ENCODE measurements at places on chromosomes 11 and 22.

GRCh38 chr11:61628662-61628970 is 47.7 kb upstream of the SYT7 start:
- no peak for DNase-seq

DNA sequence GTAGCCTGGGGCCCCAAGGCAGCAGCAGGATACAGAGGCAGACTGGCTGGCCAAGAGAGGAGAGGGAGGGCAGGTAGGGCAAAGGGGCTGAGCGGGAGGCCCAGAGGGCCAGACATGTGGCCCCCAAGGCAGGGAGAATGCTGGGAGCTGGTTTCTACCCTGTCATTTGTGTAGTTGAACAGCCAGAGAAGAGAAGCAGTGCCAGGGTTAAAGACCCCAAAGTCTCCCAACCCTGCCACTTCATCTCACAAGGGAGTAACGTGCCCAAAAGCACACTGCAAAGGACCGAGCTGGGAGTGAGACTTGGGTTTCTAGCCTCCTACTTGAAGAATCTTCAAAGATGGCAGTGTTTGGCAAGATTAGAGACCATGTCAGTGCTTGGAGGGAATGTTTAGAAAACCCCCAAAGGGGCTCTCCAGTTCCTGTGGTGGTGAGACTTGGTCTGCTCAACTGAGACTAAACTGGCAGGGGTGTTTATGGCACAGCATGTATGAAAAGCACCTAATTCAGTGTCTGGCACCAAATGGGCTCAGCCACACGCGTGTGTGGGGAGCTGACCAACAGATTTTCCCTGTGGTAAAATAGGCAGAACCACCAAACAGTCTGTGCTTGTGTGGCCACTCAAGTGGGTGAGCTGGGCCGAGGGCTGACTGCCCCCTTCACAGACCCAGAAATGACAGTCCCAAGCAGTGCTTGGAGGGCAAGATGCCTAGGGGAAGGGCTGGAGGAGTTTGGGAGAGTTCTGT is 68.2 kb upstream of the CLTCL1 start:
- DNase-seq = no peak

DNA sequence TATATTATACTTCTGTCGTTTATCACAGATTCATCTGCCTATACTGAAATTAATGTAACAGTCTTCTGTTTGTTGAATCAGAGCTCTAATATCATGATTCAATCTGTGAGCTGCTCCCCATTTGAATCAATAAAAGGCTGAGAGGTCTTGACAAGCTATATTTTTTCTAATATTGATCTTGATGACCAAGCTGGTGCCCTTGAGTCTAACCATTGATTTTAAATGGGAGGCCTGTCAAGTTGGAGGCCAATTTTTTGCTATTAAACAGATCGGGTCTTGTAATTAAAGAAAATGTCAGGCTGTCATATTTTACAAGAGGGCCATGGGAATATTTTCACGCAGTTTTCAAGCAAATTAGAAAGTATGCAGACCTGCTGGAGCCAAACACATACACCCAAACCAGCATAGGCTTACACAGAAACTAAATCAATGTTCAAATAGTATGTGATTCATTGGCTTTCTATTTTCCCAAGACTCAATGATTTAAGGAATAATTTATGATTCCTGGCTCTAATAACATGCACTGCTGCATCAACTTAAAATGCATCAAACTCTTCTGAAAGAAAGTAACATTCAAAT is 286.9 kb downstream of the CNTN5 start:
- DNase-seq = no peak

DNA sequence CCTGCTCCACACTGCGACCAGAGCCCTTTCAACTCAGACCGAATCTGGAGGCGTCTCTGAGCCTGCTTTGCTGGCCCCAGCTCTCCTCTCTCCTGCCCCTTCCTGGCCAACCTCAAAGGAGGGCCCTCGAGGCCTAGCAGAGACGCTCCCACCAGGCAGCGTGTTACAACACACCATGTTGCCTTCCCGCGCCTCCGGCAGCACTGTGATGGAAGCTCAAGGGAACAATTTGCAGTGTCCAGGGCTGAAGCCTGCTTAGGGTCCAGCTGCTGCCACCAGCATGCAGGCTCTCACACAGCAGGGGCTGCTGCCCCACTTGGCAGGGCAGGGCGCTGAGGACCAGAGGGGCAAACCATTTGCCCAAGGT is 18.4 kb downstream of the LINC01488 start:
- DNase-seq = no peak

DNA sequence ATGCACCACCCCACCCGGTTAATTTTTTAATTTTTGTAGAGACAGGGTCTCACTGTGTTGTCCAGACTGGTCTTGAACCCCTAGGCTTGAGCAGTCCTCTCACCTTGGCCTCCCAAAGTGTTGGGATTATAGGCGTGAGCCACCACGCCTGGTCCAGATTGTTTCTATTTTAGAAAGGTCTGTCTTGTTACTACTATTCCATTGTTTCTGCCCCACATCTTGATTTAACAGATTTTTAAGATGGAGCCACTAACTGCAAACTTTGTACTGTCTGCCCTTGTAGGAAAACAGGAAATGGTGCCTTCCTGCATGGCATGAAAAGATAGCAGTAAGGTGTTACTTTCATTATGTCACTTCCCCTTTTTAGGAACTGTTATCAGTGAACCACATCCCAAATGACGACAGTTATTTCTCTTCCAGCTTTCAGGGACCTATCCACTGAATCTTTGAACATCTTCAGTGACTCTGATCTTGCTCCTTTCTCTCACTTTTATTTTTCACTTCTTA is 23.2 kb downstream of the TAF1D start:
- no peak for DNase-seq
